Foreskin keratinocyte (primary cell): ENCODE measurements at places on chromosomes 12 and 14. TPM values are rescaled to one million over a fixed set of nuclear protein-coding genes. Genes with fewer than 3 reads are reported as not detected.

PLCZ1 gene
- total RNA-seq: not detected in 2 replicates

GRCh38 chr12:25436206-25437030 is 116.7 kb downstream of the LMNTD1 start:
- no peak for DNase-seq

DNA sequence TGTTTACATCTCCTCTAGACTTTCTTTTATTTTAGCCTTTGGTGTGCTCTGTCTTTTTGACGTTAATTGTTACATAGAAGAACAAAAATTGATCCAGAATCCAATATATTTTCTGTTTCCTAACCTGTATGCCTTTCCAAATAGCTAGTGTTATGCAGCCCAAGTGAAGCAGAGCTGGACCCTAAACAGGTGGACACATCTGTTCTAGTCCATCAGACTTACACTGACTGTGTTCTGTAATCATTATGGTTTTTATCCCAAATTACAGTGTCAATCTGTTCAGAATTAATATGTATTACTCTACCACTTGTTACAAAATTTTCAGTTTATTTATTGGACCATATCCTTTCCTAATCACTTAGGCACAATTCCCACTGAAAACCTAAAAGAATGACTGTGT is 176.8 kb upstream of the FOXG1 start:
- no peak for DNase-seq

KRT8 gene
- total RNA-seq: 445 and 504 TPM in 2 replicates

- DNase-seq: no peak
Observed at GRCh38 chr12:128365651-128366231, 98.8 kb downstream of the TMEM132C start.

DNA sequence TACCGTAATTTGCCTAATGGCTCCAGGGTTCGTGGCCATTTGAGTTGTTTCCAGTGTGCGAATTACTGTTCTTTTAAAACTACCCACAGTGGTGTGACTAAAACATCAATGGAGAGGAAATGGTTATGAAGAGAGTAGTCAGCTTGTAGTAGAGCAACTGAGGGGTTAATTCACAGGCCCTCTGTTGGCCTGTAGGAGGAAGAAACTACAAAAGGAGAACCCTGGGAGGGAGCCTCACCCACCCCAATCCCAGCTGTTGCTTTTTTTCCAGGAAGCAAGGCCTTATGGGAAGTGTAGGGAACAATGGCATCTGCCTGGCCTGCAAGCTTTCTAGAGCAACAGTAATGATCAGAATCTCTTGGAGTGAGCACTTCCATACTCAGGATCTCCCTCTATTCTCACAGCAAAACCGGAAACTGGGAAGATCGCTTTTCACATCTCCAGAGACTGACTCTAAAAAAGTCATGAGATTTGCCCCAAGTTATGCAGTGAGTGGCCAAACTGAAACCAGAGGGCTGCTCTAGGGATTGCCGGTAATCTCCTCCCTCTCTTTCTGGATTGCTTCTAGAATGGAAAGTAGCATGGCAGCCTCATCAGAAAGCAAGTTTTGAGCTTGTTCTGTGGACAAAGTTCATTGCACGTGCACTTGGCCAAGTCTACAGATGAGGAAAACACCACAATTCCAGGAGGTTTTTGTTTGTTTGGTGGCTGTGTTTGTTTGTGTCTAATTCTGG is 125.3 kb upstream of the PWP1 start:
- DNase-seq: peak; percentile 31

TIGAR gene
- 20.8 and 24.7 TPM in 2 replicates for total RNA-seq

- DNase-seq: peak; percentile 29
Observed at GRCh38 chr14:72256055-72256454, 323.8 kb downstream of the RGS6 start.

- DNase-seq: peak; percentile 39
Observed at GRCh38 chr12:19428246-19428645, 11.0 kb upstream of the AEBP2 start.

SNRNP35 gene
- total RNA-seq: 17.7 and 21.7 TPM in 2 replicates

- peak; percentile 70 for DNase-seq
Observed at GRCh38 chr12:46557539-46558373, 185.2 kb upstream of the SLC38A2 start.

GPRC5D gene
- not detected in 2 replicates for total RNA-seq

GRCh38 chr12:112285600-112286401 is 96.4 kb downstream of the HECTD4 start:
- no peak for DNase-seq

- no peak for DNase-seq
Observed at GRCh38 chr12:24034160-24034559, 84.7 kb upstream of the SOX5 start.
